Activated CD8-positive, alpha-beta memory T cell treated with anti-CD3 and anti-CD28 coated beads for 1 hour (primary cell): ENCODE measurements at places on chromosomes 12 and 14.

DNA sequence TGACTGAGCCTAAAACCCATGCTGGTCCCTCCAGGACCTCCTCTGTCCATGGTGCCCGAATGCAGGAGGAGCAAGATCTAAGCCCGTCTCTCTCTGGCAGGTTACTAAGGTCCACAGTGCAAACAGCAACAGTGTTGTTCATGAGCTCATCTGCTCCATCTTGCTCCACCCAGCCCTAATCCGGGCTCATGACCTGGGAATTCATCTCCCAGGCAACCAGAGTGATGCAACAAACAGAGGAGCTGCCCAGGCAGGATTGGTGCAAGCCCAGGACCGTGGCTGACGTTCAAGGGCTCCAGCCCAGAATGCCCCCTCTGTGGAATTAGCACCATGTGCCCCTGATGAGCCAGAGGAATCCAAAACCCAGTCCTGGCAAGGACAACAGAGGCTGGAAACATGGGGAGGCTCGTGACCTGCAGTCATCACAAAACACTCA, 29.9 kb downstream of the HSPB8 start:
- no peak for DNase-seq

GRCh38 chr12:123098780-123099179, 52.1 kb downstream of the PITPNM2 start:
- DNase-seq = no peak

DNA sequence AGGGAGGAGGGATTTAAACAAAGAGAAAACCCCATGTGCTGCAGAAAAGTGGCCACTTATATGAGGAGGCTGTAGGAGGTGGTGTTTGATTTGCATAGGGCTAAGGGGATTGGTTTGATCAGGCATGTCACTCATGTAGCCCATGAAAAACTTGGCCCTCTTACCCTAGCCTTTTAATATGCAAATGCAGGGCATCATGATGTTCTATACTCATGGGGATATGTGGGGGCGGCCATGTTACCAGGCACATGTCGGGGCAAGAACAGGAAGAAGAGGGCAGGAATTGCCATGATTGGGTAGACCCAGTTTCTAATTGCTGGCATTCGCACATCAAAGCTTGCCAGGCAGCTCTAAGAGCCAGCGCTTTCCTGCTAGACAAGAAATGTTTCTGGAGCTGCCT, 28.8 kb downstream of the KLRK1 start:
- no peak for DNase-seq

GRCh38 chr12:7806863-7807487, 17.8 kb downstream of the NANOG start:
- peak; percentile 40 for DNase-seq

DNA sequence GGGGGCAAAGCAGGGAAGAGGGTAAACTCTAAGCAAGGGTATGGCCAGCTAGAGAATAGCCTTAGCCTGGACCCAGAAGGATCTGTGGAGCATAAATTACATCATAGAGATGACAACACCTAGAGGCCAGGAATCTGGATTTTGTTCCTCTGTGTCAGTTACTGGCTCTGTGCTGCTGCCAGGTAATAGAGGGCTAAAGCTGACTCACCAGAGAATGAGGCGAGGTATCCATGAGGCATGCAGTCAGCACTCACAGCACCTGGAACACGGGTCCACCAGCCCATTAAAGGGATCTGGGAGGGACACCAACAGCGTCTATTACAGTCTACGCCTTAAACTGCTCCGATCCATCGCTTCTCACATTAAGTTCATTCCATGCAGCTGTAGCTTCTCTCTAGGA, 74.9 kb upstream of the CMKLR1 start:
- no peak for DNase-seq

DNA sequence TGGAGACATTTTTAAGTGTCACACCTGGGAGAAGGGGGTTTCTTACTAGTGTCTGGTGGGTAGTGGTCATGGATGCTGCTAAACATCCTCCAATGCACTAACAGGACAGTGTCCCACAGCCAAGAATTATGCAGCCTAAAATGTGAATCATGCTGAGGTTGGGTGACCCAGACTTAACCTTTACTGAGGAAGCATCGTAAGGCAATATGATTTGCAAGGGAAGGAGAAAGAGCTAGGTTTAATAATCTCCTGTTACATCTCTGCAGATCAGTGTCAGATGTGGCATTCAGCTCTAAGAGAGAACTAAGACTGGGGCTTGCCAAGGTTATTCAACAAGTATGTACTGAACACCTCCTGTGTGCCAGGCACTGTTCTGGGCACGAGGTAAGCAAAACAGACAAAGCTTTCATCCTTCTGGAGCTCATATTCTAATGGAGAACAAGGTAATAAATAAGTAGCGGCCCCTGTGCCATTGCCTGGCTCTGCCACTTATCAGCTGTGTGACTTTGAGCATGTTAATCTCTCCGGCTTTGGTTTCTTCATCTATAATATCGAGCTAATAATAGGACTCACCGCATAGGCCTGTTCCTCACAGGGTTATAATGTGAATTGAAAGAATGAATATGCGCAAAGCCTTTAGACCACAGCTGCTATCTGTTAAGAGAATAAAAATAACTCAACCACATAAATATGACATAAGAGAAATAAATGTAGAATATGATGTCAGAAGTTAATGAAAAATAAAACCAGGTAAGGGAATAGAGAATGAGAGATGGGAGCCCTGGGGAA, 13.5 kb upstream of the GOLGA5 start:
- DNase-seq = no peak

DNA sequence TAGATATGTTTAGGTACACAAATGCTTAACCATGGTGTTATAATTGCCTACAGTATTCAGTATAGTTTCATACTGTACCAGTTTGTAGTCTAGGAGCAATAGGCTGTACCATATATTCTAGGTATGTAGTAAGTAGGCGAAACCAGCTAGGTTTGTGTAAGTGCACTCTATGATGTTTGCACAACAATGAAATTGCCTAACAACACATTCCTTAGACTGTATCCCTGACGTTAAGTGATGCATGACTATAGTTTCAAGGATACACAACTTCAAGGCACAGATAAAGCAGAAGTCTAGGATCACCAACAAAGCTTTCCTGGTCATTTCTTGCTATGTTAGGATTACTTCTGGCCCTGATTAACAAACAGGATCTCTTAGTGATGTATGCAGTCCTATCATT, 135.1 kb downstream of the SLC38A1 start:
- no peak for DNase-seq

GRCh38 chr14:62126879-62127478, 364.8 kb downstream of the SNAPC1 start:
- DNase-seq = no peak

GRCh38 chr12:11958221-11959091, 112.3 kb upstream of the BCL2L14 start:
- DNase-seq = no peak
